ENCODE measurements at places on chromosomes 4 and X.

DNA sequence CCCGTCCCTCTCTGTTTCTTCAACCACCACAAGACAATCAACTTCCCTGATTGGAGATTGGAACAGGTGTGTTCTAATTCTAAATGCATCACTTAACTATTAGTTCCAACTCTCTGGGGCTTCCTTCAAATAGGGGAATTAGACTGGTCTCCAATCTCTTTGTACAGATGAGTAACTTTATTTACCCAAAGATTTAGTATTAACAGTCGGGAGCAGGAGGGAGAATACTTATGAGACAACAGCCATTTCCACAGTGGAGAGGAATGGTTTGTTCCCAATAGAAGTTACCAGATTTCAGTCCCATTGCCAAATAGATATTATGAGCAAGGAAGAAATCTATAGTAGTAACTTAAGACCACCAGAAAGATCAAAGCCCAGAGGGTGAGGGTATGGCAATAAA, 46.2 kb downstream of the CASK start:
- DNase-seq: no peak

DNA sequence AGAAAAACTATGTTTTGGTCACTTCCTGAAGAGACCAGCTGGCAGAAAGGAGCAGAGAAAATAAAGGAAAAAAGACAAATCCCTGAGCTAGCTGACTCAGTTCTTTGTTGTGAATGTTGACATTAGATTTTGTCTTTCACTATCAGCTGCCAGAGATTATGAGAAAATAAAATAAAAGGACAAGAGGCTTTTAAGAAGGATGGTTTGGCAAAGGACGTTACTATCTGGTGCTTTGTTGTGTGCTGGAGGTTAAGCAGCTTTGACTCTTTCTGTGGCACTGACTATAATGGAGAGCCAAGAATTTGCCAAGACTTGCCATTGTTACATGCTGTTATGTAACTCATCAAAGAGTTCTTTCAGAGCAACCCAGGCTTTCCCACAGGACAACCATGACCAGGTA, 12.1 kb downstream of the ASB5 start:
- peak; percentile 70 for DNase-seq

DNA sequence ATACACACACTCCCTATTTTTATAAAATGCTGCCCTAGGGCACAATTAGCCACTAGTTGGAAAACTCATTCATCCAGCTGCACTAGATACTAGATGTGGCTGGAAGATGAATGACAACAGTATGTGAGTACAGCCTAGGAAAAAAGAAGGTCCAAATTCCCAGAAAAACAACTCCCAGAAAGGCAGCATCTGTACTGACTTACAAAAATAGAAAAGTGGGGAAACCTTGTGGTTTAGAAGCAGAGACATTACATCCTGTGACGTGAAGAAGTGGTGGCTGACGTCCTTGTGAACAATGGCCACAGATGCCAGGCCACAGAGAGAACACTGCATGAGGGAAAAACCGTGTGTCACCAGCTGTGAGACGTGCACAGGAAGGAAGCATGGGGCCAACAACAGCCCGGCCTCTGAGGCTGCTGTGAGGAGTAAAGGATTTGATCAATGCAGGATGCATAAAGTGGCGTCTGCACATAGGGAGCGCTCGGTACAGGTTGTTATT, 81.2 kb downstream of the SPRY1 start:
- DNase-seq: no peak

GRCh38 chrX:71911731-71912050, 1.0 kb downstream of the NHSL2 start:
- peak; percentile 74 for DNase-seq

- peak; percentile 66 for DNase-seq
Observed at GRCh38 chr4:60201052-60201673, 999.0 kb upstream of the ADGRL3 start.

- DNase-seq: no peak
Observed at GRCh38 chr4:89894649-89895550, at the start of gene MMRN1. Gene MMRN1 (plus strand): TSS chr4:89894854. CDS start chr4:89894972, 118 bp downstream.

DNA sequence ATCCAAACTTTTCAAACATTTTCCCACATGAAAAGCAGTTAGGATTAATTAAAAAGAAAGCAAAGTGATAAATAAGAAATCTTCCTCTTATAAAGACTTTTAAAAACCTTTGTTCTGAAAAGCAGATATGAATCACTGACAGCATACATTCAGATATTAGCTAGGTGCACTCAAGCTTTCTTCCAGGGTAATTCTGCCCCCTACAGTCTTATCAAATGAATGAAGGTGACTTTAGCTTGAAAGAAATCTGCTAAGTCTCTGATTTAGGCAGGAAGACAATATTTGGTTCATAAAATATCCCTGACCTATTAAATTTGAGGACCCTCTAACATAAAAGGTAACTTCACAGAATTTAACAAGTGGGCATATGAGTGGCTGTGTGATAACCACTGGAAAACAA, 209.1 kb upstream of the FAM47A start:
- DNase-seq: peak; percentile 9

GRCh38 chr4:7539659-7540058, 104.9 kb upstream of the PSAPL1 start:
- peak; percentile 29 for DNase-seq

DNA sequence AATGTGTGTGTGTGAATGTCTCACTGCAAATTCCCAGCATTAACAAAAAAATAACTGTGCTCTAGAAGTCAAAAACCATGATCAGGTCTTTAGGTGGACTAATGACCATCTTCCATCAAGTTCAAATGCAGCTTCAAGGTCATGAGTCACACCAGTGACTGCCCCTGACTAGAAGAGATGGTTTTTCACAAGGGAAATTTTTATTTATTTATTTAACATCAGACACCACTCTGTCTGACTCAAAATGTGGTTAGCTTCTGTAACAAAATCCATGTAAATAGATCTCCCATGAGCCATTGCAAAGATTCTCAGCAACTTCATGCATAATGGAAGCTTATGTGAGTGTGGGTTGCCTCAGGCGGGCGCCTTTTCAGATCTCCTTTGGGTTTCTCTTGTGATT, 219.2 kb downstream of the KIT start:
- no peak for DNase-seq

- peak; percentile 27 for DNase-seq
Observed at GRCh38 chr4:67332627-67333026, 212.7 kb downstream of the CENPC start.

GRCh38 chr4:151263455-151263854, 13.5 kb upstream of the PRSS48 start:
- DNase-seq: peak; percentile 21

- no peak for DNase-seq
Observed at GRCh38 chr4:101256222-101256621, 91.1 kb downstream of the PPP3CA start.

DNA sequence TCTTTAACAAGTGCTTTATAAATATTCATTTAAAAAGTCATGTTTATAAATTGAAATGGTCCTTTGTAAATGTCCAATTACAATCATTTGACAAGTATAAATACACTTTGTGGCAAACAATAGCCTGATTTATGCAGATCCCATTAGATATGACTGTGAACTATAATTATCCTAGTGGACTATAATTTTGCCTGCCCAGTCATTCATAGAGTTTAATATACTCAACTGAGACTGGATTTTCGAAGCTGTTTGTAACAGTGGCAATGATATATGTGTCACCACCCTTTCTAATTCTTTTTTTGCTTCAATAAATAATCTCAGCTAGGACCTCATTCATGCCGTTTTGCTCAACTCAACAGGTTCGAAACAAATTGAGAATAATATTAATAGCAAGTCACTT, 732.0 kb downstream of the PCDH18 start:
- no peak for DNase-seq

- no peak for DNase-seq
Observed at GRCh38 chrX:155819525-155819924, 61.6 kb upstream of the VAMP7 start.

GRCh38 chr4:36677112-36677511, 395.7 kb downstream of the DTHD1 start:
- no peak for DNase-seq

GRCh38 chrX:57951666-57952319, 41.5 kb upstream of the ZXDA start:
- DNase-seq: no peak

- no peak for DNase-seq
Observed at GRCh38 chr4:67931256-67931655, 32.0 kb downstream of the TMPRSS11A start.

DNA sequence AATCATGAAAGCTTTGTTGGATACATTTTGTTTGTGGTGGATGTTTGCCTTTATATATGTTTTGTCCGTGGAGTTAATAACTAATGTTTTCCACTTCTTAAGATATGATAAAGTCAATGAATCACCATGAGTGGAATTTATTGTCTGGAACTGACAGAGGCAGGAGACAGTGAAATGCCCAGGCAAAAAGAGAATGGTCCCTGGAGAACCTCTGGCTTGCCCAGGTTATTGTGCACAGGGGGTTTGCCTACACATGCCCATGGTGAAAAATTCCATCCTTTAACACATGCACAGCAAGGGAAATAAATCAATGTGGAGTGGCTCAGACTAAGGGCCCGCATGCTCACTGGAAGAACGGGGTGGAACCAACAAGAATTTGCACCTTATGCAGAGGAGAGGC, 964.3 kb upstream of the GRIA3 start:
- no peak for DNase-seq

DNA sequence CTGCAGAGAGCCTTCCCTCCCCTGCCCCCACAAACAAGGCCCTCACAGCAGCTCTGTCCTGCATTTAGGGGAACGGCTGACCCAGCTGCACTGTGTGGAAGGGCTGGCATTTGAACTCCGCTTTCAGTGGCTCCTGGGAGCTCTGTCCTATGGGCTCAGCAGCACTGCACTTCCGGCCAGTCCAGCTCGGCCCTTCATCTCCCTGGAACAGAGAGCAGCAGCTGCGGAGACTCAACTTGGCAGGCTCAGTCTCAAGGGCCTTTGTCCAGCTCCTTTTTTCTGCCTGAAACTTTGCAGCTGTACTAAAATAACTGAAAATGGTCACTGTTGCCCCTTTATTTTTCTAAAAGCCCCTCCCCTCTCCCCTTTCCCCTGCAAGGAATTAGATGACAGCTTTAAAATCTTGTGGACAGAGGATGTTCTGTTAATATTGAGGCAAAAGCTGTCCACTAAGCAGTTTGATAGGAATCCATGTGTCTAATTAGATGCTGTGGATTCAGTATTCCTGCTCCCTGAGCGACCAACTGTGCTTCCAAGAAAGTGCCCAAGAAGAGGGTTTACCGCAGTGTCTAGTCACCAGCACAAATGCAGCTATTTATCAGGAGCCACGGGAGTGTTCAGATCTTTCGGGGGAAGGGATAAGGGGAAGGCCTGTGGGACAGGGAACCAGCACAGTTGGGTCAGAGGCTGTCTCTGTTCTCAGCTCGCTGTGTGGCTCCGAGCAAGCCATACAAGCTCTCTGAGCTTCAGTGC, 133.1 kb downstream of the AFAP1 start:
- peak; percentile 47 for DNase-seq

DNA sequence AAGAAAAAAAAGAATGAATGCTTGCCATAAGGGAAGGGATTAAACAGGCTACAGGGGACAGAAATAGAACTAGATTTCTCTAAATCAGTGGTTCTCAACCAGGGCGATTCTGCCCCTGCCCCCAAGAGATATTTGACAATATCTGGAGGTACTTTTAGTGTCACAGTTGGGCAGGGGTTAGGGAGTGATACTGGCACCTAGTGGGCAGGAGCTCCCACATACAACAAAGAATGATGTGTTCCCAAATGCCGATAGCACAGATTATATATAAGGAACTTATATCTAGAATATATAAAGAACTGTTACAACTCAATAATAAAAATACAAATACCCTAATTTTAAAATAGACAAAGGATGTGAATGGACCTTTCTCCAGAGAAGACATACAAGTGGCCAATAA, 14.7 kb downstream of the S100G start:
- DNase-seq: no peak

DNA sequence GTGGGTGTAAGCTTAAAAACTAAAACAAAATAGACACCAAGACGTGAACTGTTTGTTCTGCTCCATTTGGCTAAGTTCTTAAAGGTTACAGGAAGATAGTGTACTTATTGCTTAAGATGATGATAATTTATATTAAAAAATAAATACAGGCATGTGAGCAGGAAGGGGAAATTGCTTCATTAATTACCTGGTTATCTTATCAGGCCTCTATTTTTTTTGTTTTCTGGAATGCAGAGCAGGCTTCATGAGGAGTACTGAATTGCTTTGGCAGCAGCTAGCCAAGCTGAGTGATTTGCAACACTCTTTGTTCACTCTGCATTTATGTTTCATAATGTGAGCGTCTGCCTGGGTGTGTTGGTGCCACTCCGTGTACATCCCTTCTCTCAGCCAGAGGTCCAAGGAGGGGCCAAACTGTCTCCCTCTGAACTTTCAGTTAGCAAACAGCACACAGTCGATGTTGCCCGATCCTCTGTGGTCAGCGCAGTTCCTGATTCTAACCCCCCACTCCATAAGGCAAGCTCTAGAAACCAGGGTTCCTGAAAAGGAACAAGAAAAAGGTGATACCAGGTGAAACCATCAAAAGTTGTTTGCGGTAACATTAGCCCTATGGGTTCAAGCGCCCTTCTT, 348.2 kb downstream of the SPRY1 start:
- no peak for DNase-seq

DNA sequence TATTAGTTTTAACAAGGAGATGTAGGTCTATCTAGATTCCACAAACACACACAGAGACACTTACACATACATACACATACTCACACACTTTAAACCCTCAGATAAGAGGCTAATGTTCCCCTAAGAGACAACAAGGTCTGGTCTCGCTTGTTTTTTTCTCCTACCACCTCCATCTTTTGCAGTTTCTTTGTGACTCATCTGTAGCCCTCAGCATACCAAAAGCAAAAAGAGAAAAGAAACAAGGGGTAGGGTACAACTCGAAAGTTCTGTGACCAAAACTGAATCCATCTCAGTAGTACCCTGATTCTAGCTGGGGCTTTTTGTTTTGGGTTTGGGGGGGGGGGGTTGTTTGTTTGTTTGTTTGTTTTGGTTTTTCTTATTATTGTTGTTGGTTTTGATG, 12.2 kb upstream of the EXOSC9 start:
- DNase-seq: no peak

- peak; percentile 81 for DNase-seq
Observed at GRCh38 chrX:135295238-135295943, 13.9 kb upstream of the ETDC start.

DNA sequence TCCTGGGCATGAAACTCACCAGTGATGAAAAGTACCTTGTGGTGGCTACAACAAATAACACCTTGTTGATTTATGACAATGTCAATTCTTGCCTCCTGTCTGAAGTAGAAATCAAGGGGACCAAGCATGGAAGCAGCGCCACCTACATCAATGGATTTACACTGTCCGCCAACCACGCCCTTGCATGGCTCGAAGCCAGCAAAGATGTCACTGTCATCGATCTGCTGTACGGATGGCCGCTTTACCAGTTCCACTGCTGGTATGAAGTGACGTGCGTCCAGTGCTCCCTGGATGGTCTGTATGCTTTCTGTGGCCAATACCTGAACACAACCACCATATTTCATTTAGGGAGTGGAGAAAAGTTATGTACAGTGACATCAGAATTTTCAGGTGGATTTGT, 200.5 kb downstream of the NWD2 start:
- DNase-seq: no peak

GRCh38 chr4:8844976-8845690, 26.5 kb downstream of the HMX1 start:
- DNase-seq: no peak

- no peak for DNase-seq
Observed at GRCh38 chr4:54074381-54074780, 10.0 kb upstream of the CHIC2 start.

Measured in neural progenitor cell (in vitro differentiated cells).